ENCODE measurements at places on chromosomes 2 and 18. TPM values are rescaled to one million over a fixed set of nuclear protein-coding genes. Genes with fewer than 3 reads are reported as not detected.

The ASXL2 gene
- 14.7 TPM for total RNA-seq

DNA sequence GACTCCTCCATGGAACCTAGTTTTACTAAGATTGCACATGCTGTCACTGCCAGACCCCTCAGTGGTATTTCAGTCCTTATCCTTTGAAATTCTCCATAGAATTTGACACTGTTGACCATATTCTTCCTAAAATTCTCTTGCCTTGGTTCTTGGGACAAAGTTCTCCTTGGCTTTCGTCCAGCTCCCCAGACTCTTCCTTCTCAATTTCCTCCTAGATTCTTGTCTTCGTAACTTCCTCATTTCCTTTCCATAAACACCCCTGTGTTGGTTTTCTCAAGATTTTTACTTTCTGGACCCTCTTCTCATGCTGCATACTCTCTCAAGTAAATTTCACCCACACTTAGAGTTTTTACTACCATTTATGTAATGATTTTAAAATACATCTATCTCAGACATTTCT is 96.6 kb upstream of the TWSG1 start:
- H3K36me3 ChIP-seq: peaks cover 6% of the 10 kb centered on the region
- no peak for DNase-seq
- H3K4me3 ChIP-seq: no peak overlapping the region
- H3K27ac ChIP-seq: no peak overlapping the region

DNA sequence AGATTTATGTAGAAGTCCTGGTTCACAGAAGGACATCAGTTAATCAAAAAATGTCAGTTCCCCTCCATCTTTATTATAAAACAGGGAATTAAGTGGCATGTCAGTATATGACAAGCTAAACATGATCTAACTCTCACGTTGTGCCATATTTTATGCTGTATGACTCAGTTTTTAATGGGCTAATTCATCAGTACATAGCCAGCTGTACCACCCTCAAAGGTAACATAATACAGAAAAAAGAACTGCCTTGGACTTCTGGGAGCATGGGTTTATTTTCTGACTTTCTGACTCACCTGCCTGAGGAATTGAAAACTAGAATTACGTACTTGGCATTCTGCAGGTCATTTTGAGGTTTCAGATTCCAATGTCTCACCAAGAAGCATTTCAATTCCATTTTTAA is 135.7 kb downstream of the CMPK2 start:
- no peaks in the 10 kb centered on the region for H3K36me3 ChIP-seq
- H3K27me3 ChIP-seq: no peaks in the 10 kb centered on the region
- H3K4me3 ChIP-seq: no peak overlapping the region
- H3K27ac ChIP-seq: no peak overlapping the region

GRCh38 chr18:44589693-44590355 is 90.9 kb upstream of the SETBP1 start:
- no peak overlapping the region for H3K27ac ChIP-seq
- H3K36me3 ChIP-seq: no peaks in the 10 kb centered on the region
- H3K4me3 ChIP-seq: no peak overlapping the region

DNA sequence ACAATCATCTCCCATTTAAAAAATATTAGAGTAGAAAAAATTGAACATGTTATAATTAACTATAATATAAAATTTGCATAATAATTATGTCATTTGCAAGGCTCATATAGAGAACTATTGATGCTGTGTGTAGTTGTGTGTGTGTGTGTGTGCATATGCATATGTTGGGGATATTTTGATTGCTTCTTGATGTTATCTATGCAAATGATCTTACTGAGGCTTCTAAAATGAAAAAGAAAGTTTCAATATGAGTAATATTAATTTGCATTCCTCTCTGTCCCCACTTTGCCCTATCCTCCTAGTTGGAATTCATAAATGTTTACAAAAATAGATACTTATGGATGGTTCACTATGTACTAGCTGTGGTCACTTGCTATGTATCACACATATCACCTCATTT is 523.3 kb downstream of the TRIB2 start:
- no peak overlapping the region for H3K27ac ChIP-seq
- DNase-seq: no peak
- no peaks in the 10 kb centered on the region for H3K4me1 ChIP-seq
- no peaks in the 10 kb centered on the region for H3K36me3 ChIP-seq
- H3K4me3 ChIP-seq: no peak overlapping the region
- H3K27me3 ChIP-seq: no peaks in the 10 kb centered on the region

- H3K27me3 ChIP-seq: no peaks in the 10 kb centered on the region
- no peaks in the 10 kb centered on the region for H3K36me3 ChIP-seq
- peaks cover 5% of the 10 kb centered on the region for H3K4me1 ChIP-seq
- peak overlapping the region; percentile 98 for H3K4me3 ChIP-seq
- DNase-seq: peak; percentile 57
Measured at GRCh38 chr2:202237787-202238233, 587 bp downstream of the SUMO1 start.

DNA sequence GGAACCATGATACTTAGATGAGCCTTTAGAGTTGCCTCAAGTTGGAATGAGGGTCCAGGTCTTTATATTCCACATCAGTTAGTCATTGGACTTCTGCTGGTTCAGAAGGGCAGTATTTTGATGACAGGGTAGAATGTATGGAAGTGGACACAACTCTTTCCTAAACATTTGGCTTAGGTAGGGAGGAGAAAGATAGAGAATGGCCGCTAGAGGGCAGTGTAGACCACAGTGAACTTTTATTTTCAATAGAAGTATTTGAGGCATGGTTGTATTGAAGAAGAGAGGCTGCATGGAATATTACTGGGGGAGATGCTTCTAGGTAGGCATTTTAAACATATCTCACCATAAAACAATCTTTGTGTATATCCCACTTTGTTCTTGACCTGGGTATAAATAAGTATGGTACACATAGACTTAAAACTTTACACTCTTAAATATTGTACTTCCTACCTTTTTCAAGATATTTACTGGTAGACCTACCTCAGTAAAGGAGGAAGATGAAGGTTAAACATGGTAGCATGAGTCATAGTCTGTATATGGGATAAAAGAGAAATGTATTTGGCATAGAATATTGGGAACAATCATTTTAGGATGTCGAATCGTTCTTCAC is 497.6 kb upstream of the FAM98A start:
- H3K36me3 ChIP-seq: no peaks in the 10 kb centered on the region
- no peak overlapping the region for H3K27ac ChIP-seq
- H3K4me1 ChIP-seq: no peaks in the 10 kb centered on the region
- peak; percentile 89 for DNase-seq

DNA sequence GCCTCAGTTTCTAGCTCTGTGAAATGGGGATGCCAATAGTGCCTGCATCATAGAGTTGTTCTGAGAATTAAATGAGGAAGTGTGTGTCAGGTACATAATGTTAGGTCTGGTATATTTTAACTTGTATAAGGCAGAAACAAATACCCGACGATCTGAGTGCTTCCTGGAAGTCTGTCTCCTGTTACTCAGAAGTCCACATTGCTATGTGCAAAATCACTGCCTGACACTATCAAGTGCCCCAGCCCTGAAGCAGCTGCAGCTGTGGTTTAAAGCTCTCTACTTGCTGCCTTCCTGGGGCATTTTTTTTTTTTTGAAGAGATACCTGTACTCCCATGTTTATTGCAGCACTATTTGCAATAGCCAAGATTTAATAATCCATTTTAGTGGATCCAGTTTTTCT is 125.3 kb downstream of the SLC4A3 start:
- H3K4me1 ChIP-seq: no peaks in the 10 kb centered on the region
- DNase-seq: peak; percentile 28
- no peak overlapping the region for H3K27ac ChIP-seq

GRCh38 chr18:41693008-41693407 is 262.0 kb upstream of the PIK3C3 start:
- DNase-seq: no peak
- H3K4me1 ChIP-seq: peaks cover 10% of the 10 kb centered on the region
- H3K4me3 ChIP-seq: no peak overlapping the region

GRCh38 chr18:13465124-13465446 is 246.5 kb downstream of the LDLRAD4 start:
- no peaks in the 10 kb centered on the region for H3K4me1 ChIP-seq
- H3K36me3 ChIP-seq: no peaks in the 10 kb centered on the region
- no peak for DNase-seq

- no peak for DNase-seq
- peaks cover 34% of the 10 kb centered on the region for H3K4me1 ChIP-seq
- no peaks in the 10 kb centered on the region for H3K36me3 ChIP-seq
- no peaks in the 10 kb centered on the region for H3K27me3 ChIP-seq
- no peak overlapping the region for H3K4me3 ChIP-seq
- no peak overlapping the region for H3K27ac ChIP-seq
Measured at GRCh38 chr18:61749546-61749945, 143.3 kb downstream of the RNF152 start.
